T-helper 2 cell treated with Interferon-gamma antibody and Interleukin-4, amounts not matched to agents 5 μg/mL and 100 μg/mL, for 36 hours (primary cell): ENCODE measurements at places on chromosomes 12 and 14.
A peak's percentile ranks its signal among the peaks of the same experiment; 100 is the strongest.

GRCh38 chr12:14601692-14602478 lies 34.2 kb upstream of the PLBD1 start:
- peaks cover 2% of the 10 kb centered on the region for H3K36me3 ChIP-seq
- H3K4me1 ChIP-seq: no peaks in the 10 kb centered on the region
- H3K4me3 ChIP-seq: no peak overlapping the region
- no peak for DNase-seq
- H3K27me3 ChIP-seq: peaks cover 11% of the 10 kb centered on the region

DNA sequence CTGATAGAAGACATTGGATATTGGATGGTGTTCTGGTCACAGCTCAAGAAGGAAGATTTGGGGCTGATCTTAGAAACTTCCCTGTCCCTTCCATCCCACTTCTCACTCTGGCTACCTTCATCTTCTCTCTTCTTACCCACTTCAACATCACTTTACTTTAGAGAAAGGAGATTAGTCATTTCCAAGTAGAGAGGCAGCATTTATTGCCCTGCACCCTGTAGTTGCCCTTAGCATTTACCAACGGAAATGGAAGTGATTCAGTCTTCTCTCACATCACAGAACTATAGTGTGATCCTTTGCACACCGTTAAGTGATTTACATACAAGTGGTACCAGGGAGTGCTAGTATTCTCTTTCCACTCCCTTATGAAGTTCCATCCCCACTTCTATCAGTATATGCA lies 52.4 kb downstream of the PHLDA1 start:
- H3K27ac ChIP-seq: peak overlapping the region; percentile 94
- DNase-seq: peak; percentile 62
- H3K4me1 ChIP-seq: peaks cover 61% of the 10 kb centered on the region
- H3K27me3 ChIP-seq: no peaks in the 10 kb centered on the region
- peak overlapping the region; percentile 69 for H3K4me3 ChIP-seq

GRCh38 chr12:29782871-29783772 lies 620 bp downstream of the TMTC1 start:
- peak; percentile 6 for DNase-seq
- peaks cover 10% of the 10 kb centered on the region for H3K4me1 ChIP-seq
- no peak overlapping the region for H3K27ac ChIP-seq
- peaks cover 45% of the 10 kb centered on the region for H3K27me3 ChIP-seq
- H3K4me3 ChIP-seq: peak overlapping the region; percentile 71
- H3K36me3 ChIP-seq: no peaks in the 10 kb centered on the region

DNA sequence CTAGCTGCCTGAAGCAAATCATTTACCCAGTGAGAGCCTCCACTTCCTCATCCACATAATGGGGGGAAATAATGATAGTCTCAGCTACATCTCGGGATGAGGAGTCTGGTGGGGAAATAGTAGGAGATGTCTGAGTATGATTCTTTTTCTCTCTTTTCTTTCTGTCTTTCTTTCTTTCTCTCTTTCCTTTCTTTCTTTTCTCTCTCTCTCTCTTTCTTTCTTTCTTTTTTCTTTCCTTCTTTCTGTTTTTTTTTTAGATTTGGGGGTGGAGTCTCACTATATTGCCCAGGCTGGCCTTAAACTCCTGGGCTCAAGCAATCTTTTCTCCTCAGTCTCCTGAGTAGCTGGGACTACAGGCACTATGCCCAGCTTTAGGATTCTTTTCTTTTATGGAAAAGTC lies 12.8 kb downstream of the HOXC4 start:
- H3K27ac ChIP-seq: no peak overlapping the region
- DNase-seq: no peak
- H3K36me3 ChIP-seq: no peaks in the 10 kb centered on the region
- H3K4me3 ChIP-seq: no peak overlapping the region
- H3K27me3 ChIP-seq: peaks cover 55% of the 10 kb centered on the region

DNA sequence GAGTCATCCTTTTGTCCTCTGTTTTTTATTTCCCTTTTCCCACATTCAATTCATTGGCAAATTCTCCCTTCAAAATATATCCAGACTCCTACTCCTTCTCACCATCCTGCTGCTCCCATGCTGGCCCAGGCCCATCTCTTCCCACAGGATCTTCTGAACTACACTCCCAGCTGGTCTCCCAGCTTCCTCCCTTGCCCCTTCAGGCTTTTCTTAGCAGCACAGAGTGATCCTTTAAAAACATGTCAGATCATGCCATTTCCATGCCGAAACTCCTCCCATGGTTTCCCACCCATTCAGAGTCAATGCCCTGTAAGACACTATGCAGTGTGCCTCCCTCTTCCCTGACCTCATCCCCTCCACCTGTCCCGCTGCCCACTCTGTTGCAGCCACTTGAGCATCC lies 2.4 kb upstream of the KRT84 start:
- H3K27me3 ChIP-seq: peaks cover 3% of the 10 kb centered on the region
- H3K4me3 ChIP-seq: no peak overlapping the region
- H3K36me3 ChIP-seq: no peaks in the 10 kb centered on the region
- no peak overlapping the region for H3K27ac ChIP-seq
- DNase-seq: no peak

GRCh38 chr12:47882781-47883546 lies 21.8 kb downstream of the VDR start:
- H3K4me1 ChIP-seq: peaks cover 80% of the 10 kb centered on the region
- H3K4me3 ChIP-seq: peak overlapping the region; percentile 89
- H3K27me3 ChIP-seq: no peaks in the 10 kb centered on the region
- DNase-seq: peak; percentile 44
- H3K36me3 ChIP-seq: peaks cover 41% of the 10 kb centered on the region
- peak overlapping the region; percentile 98 for H3K27ac ChIP-seq

DNA sequence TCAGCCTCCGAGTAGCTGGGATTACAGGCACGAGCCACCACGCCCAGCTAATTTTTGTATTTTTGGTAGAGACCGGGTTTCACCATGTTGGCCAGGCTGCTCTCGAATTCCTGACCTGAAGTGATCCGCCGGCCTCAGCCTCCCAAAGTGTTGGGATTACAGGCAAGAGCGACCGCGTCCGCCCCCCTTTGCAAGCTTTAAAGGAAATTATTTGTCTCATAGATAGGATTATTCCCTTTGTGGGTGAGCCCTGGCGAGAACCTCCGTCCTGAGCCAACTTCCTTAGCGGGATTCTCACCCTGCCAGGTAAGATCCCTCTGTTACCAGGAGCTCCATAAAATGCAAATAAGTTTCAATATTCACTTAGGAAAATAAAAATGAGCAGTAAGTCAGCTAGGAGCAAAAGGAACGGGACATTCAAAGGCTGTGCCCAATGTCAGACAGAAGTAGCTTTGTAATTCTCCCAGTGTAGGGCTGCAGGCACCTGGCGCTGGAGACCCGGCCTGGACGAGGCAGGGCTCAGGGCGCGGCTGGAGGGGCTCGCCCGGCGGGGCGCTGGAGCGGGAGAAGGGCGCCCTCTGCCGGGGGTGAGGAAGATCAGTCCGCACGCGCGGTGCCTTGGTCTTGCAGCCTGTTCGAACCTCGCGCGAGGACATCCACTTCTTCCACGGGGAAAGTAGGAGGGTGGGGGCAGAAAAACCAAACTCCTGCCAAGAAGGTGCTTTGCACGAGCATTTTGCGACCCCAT lies 47.2 kb upstream of the PLXNC1 start:
- no peaks in the 10 kb centered on the region for H3K36me3 ChIP-seq
- peak overlapping the region; percentile 74 for H3K27ac ChIP-seq
- peak overlapping the region; percentile 84 for H3K4me3 ChIP-seq
- H3K4me1 ChIP-seq: peaks cover 29% of the 10 kb centered on the region
- peak; percentile 72 for DNase-seq
- H3K27me3 ChIP-seq: peaks cover 3% of the 10 kb centered on the region

DNA sequence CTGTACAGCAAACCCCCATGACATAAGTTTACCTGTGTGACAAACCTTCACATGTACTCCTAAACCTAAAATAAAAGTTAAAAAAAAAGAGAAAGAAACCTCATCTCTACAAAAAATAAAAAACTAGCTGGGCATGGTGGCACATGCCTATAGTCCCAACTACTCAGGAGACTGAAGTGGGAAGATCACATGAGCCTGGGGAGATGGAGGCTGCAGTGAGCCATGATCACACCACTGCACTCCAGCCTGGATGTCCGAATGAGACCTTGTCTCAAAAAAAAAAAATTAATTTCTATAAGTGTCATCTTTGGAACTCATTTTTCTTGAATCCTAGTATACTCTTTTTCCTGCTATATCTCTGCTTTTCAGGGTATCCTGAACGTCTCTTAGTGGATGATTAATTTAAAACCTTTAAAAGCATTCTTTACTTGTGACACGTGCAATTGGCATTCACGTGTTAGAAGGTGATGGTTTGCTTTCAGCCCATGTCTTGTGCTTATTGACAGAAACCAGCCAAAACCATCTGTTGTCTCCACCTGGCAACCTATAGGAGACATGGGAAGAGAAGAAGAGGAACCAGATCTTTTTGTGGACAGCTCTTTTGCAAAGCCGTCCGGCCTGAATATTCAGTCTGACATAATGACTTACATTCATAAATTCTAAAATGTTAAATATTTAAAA lies 30.6 kb upstream of the PPFIBP1 start:
- no peak for DNase-seq
- peaks cover 29% of the 10 kb centered on the region for H3K27me3 ChIP-seq
- H3K36me3 ChIP-seq: peaks cover 10% of the 10 kb centered on the region
- H3K27ac ChIP-seq: no peak overlapping the region
- H3K4me3 ChIP-seq: no peak overlapping the region

GRCh38 chr14:60249321-60250256 lies 568 bp downstream of the PPM1A start:
- peak overlapping the region; percentile 100 for H3K27ac ChIP-seq
- peak overlapping the region; percentile 90 for H3K4me3 ChIP-seq
- H3K4me1 ChIP-seq: peaks cover 49% of the 10 kb centered on the region
- H3K36me3 ChIP-seq: peaks cover 9% of the 10 kb centered on the region

DNA sequence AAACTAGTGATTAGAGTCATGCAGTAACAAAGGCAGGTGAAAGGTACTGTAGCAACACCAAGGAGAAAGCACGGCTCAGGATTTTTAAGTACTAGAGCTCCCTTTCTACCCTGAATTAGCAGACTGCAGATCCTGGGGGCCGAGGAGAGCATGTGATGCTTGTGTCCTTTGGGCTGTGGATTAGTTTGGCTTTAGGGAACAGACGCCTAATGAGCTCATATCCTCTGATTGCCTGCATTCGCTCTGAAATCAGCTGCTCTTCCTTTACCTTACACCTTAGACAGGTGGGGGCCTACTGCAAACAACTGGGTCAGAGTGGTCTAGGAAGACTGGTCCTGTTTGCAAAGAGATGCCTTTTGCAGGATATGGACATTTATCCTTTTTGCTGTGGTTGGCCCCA lies 2.2 kb downstream of the PIP4K2C start:
- H3K27me3 ChIP-seq: peaks cover 2% of the 10 kb centered on the region
- H3K4me1 ChIP-seq: peaks cover 21% of the 10 kb centered on the region
- DNase-seq: no peak
- no peak overlapping the region for H3K27ac ChIP-seq

- no peak overlapping the region for H3K4me3 ChIP-seq
- no peak overlapping the region for H3K27ac ChIP-seq
- peaks cover 51% of the 10 kb centered on the region for H3K4me1 ChIP-seq
- no peak for DNase-seq
- peaks cover 9% of the 10 kb centered on the region for H3K36me3 ChIP-seq
Measured at GRCh38 chr12:727321-727720, 25.1 kb upstream of the WNK1 start.

DNA sequence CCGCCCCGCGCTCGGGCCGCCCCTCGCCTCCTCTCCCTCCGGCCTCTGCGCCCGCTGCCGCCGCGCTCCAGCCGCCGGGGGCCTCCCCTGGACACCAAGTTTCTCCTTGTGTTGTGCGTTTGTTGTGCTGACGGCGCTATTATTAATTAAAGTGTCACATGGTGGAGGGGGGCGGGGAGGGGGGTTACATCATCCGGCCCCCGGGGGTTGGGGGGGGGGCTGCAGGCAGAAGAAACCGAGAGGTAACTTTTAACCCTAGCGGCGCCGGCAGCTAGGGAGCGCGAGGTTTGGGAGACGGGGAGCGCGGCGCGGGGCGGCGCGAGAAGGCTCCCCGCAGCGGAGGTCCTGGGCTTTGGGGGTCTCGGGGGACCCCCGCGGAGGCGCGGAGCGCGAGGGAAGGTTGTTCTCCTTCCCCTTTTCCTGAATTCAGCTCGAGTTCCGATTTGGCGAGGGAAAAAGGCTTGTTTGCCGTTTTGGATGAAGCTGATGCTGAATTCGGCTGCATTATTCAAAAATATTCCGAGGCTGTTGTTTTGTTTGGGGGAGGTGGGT lies at the start of gene HRK:
Gene HRK, minus strand, starts transcription at position 117 of the 552 bp plus-strand sequence. CDS start 134 bp downstream, outside the sequence.
- no peaks in the 10 kb centered on the region for H3K36me3 ChIP-seq
- H3K27me3 ChIP-seq: peaks cover 82% of the 10 kb centered on the region
- peaks cover 14% of the 10 kb centered on the region for H3K4me1 ChIP-seq
- peak within 1 kb of the TSS; percentile 67 for H3K4me3 ChIP-seq
- DNase-seq: no peak
- peak within 1 kb of the TSS; percentile 52 for H3K27ac ChIP-seq

DNA sequence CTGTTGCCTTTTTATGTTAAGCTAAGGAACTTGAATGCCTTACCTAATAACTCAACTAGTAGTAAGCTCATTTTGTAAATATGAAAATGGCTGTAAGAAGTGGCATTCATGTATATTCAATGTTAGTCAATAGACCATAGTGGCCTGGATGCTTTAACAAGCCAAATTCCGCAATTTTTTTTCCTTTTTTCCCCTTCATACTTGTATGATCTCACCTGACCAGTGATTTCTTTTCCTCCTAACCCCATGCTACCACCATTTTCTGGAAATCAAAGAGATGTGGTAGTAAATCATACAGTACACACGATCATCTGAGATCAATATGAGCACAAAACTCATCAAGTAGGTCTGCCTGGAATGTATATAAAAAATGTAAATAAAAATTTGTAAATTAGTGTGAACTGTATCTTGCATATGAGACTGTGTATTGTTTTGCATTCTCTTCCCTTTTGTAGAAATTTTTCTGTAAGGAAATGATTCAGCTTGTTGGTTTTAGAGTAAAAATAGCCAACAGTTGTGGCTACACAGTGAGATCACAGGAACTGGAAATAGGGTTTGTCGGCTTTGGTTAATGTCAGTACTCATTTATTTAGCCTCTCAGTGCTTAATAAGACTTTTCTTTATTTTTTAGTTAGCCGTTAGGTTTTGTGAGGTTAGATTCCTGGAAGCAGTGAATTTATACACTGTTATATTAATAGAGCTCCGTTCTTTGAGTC lies 62.5 kb downstream of the ETNK1 start:
- H3K27me3 ChIP-seq: no peaks in the 10 kb centered on the region
- H3K4me1 ChIP-seq: peaks cover 20% of the 10 kb centered on the region
- H3K36me3 ChIP-seq: peaks cover 22% of the 10 kb centered on the region
- peak overlapping the region; percentile 60 for H3K4me3 ChIP-seq
- peak; percentile 20 for DNase-seq
- peak overlapping the region; percentile 81 for H3K27ac ChIP-seq

DNA sequence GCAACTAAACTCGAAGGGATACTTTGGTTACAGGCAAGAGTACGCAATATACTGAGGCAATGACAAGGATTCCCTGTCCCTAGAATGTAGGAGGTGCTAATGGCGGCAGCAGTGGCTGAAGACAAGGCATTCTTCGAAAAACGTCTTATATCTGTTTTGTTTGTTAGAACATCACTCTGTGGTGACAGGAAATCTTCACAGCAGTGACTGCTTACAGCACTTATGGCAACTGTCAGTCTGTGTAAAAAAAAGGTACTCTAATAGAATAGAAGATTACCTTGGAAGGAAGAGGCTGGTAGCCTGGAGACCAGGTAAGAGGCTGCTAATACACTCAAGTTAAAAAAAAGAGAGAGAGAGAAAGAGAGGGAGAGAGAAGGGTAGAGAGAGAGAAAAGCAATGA lies 131.7 kb downstream of the ST8SIA1 start:
- H3K4me3 ChIP-seq: no peak overlapping the region
- H3K27ac ChIP-seq: no peak overlapping the region
- H3K27me3 ChIP-seq: no peaks in the 10 kb centered on the region
